ENCODE measurements at places on chromosomes 2 and 18.

DNA sequence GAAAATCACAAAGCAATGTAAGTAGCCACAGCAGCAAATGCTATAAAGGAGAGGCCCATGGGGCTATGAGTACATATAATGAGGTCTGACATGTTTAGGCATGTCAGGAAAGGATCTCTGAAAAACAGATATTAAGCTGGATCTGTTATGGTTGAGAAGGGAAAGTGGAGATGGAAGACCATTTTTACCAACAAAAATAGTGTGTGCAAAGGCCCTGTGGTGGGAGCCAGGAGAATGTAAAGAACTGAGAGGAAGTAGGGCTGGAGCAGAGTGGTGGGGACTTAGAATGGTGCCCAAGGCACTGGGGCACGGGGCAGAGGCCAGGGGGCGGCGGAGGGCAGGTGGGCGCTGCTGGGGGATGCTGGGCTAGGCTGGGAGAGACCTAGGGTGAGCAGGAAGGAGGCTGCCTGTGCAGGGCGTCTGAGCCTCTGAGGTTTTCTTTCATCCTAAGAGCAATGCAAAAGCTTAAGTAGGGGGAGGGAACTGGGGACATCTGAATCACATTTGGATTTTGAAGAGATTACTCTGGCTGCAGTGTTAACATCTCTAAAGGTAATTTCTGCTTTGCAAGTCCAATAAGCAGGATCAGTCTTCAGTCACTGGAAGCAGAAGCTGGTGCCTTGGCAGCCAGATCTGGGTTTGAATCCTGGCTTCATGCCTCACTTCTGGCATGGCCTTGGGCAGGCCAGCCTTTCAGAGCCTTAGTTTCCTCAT is 4.9 kb upstream of the AGFG1 start:
- no peak for DNase-seq

DNA sequence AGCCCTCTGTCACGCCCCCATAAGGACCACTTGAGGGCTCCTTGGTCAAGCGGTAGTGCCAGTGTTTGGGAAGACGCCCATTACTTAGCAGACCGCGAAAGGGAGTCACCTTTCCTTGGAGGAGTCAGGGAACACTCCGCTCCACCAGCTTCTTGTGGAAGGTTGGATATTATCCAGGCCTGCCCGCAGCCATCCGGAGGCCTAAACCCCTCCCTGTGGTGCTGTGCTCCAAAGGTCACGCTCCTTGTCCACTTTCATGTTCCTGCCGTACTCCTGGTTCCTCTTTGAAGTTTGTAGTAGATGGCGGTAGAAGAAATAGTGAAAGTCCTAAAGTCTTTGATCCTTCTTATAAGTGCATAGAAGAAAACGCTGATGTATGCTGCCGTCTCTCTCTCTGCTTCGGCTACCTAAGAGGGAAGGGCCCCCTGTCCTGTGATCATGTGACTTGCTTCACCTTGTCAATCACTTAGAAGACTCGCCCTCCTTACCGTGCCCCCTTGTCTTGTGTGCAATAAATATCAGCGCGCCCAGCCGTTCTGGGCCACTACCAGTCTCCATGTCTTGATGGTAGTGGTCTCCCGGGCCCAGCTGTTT is 1.7 kb upstream of the CATIP start:
- DNase-seq, result no peak

DNA sequence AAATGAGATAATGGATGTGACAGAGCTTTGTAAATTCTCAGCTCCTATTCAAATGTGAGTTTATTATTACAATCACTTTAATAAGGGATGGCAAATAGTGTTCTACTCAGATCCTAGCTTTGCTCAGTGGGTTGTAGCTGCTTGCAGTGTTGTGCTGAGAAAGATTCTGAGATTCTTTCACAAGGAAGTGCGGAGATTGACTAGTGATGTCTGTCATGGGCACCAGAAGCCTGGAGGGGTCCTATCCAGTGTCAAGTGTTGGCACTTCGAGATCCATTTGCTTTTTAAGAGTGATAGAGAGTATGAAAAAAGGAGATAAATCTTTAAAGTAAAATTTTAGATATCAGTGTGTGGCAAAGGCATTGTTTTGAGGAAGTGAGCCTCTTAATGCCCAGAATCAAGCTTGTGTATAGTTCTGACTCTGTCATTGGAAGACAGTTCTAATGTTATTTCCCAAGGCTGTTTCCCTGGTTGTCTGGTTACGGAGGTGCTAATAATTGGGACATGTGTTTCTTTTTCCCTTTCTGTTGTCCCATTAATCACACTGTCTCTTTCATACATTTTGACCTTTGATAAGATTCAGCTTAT is 181.7 kb upstream of the SPRED2 start:
- DNase-seq, result no peak

- DNase-seq, result no peak
Measured at GRCh38 chr2:71930049-71930681, 217.5 kb downstream of the CYP26B1 start.

DNA sequence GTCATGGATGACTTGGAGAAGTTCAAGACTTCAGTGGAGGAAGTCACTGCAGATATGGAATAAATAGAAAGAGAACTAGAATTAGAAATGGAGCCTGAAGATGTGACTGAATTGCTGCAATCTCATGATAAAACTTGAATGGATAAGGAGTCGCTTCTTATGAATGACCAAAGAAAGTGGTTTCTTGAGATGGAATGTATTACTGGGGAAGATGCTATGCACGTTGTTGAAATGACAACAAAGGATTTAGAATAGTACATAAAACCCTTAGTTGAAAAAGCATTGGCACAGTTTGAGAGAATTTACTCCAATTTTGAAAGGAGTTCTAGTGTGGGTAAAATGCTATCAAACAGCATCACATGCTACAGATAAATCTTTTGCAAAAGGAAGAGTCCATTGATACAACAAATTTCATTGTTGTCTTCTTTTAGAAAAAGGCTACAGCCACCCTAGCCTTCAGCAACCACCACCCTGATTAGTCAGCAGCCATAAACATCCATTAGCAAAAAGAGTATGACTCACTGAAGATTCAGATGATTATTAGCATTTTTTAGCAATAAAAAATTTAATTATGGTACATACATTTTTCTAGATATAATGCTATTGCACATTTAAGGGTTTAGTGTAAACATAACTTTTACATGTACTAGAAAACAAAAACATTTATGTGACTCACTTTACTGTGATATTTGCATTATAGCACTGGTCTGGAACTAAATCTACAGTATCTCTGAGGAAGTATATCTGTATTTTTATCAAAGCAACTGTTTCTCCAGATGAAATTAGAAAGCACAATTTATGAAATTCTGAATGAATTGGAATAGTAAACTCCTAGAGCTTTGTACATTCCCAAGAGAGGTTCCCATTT is 110.5 kb upstream of the TACR1 start:
- no peak for DNase-seq

DNA sequence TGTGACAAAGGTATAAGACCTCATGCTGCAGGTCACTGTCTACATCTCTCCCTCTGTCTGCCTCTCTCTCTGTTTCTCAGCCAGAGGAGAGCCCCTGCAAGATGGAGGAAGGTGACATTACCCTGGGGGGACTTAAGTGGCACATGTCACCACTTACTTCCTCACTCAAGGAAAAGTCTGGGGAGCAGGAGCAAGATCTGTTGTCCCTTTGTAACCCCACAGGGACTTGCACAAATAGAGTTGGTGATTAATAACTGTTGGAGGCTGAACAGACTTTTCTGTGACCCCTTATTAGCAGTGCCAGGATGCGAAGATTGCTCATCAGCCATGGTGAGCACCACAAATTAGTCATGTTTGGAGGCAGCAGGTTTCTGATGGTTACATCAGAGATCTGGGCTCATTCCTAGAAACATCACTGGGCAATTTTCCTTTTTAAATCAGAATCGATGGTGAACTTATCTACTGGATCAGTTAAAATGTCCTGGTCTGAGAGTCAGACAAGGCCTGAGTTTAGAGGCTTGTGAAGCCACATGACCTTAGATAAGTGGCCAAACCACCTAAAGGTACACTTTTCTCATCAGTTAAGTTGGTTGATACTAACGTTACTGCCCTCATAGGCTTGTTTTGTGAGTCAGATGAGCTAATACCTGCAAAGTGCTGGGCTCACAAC is 81.2 kb upstream of the LTBP1 start:
- no peak for DNase-seq

DNA sequence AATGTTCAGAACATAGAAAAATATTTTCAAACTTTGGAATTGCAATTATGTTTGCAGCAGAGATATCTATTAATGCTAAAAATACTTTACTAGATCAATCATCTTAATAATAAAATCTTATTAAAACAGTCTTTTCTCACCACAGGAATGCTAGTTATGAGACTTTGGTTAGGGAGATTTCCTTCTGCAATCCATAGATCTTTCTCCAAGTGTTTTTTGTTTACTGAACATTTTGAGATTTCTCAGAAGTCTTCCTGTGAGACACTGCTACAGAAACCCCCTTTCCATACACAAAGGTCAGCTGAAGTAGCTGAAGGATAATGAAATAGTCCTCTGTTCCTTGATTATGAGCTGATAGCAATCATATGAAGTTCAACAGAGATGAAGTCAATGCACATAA is 59.4 kb upstream of the RAPH1 start:
- DNase-seq, result no peak

- no peak for DNase-seq
Measured at GRCh38 chr18:61894751-61895524, 2.1 kb upstream of the RNF152 start.

- no peak for DNase-seq
Measured at GRCh38 chr2:54741250-54741649, 17.8 kb downstream of the EML6 start.

- no peak for DNase-seq
Measured at GRCh38 chr2:148459377-148459778, 185.2 kb upstream of the EPC2 start.

- no peak for DNase-seq
Measured at GRCh38 chr2:30306522-30306921, 75.2 kb downstream of the LBH start.

DNA sequence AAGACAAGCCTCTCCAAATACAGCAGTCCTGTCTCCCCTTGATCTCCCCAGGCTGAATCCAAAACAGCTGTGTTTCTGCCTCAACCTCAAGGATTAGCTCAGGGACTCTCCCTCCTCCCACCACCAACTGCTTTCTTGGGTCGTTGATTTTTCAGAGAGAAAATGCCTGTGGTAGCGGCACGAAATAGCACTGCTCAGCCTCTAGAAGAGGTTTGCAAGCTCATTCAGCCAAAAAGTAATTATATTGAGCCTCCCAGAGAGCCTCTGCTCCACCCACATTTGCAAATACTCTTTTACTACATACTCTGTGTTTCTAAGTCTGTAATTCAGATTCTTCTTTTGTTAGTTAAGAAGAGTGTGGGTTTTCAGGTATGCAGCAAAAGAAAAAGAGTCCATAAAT is 396.4 kb upstream of the TNP1 start:
- no peak for DNase-seq
